Effector memory CD4-positive, alpha-beta T cell (primary cell): ENCODE measurements at places on chromosomes 1 and 21.

- no peak for DNase-seq
These were observed 72.2 kb upstream of the MAN1A2 start for GRCh38 chr1:117295001-117295400.

DNA sequence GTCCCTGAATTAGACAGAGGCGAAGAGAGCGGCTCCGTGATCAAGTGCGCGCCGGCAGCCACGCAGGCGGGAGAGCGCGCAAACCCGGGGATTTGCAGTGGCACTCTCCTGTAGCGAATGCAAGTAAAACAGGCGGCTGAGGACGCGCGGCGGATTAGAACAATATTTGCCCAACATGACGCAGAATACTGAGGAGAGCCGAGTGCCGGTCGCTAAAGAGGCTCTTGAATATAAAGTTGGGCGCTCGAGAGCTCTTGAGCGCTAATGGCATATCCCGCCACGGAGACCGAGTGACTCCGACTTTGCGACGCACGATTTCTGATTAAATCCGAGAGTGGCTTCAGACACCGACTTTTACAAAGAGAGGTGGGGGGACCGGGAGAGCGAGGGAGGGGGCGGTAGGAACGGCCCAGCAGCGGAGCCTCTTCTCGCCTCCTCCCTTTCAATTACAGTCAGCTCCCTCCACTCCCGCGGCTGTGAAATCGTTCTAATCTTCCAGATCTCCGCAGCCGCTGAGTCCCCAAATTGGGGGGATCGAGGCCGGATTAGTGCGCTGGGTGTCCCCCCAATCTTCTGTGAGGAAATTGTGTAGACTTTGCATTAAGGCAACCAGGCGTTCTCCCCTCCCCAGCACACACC, 2.3 kb downstream of the PAX7 start:
- no peak for DNase-seq

GRCh38 chr1:23601968-23602876, 42.9 kb upstream of the ID3 start:
- DNase-seq: no peak

DNA sequence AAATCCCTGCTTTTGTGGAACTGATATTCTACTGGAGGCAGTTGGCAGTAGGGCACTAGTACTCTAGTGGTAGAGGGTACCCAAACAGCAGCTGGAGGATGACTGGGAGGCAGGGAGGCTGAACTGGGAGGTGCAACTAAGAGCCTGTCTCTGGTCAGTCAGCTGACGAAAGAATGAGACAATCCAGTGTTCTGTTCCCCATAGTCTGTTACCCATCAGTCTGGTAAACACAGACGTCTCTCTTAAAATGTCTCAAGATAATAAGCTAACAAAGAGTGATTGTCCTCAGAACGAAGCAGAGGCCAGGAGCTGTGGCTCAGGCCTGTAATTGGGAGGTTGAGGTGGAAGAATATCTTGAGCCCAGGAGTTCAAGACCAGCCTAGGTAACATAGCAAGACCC, 30.4 kb downstream of the TFAP2E start:
- no peak for DNase-seq

GRCh38 chr1:227541796-227542152, 21.6 kb upstream of the ZNF678 start:
- no peak for DNase-seq

GRCh38 chr21:25859235-25859929, 124.6 kb downstream of the GABPA start:
- DNase-seq: no peak

DNA sequence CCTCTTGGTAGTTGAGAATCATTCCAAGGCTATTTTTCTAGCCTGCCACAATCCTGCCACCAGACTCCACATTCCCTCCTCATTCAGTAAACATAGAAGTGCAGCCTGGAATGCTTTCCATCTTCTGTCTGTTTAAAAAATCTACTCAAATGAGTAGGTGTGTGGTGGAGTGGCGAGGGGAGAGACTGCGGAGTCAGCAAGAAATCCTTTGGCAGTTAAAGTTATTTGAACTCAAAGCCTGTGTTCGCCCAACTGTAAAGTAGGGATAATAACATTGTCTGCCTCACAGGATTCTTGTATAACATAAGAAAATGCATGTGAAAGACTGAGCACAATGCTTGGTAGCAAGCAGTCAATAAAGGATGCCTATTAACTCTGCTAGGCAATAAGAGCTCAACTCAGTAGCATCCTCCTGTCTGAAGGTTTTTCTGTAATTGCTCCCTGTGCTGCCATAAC, 22.2 kb upstream of the DPT start:
- no peak for DNase-seq

- DNase-seq: peak; percentile 32
These were observed 9.2 kb upstream of the KCNQ4 start for GRCh38 chr1:40774266-40774998.

- DNase-seq: no peak
These were observed 1.8 kb upstream of the TBX15 start for GRCh38 chr1:118989878-118990378.

GRCh38 chr1:32774950-32775634, 42.1 kb downstream of the YARS1 start:
- DNase-seq: no peak

GRCh38 chr1:43038232-43038935, 79.7 kb upstream of the SLC2A1 start:
- no peak for DNase-seq

- no peak for DNase-seq
These were observed 37.2 kb downstream of the SCCPDH start for GRCh38 chr1:246761396-246761795.

DNA sequence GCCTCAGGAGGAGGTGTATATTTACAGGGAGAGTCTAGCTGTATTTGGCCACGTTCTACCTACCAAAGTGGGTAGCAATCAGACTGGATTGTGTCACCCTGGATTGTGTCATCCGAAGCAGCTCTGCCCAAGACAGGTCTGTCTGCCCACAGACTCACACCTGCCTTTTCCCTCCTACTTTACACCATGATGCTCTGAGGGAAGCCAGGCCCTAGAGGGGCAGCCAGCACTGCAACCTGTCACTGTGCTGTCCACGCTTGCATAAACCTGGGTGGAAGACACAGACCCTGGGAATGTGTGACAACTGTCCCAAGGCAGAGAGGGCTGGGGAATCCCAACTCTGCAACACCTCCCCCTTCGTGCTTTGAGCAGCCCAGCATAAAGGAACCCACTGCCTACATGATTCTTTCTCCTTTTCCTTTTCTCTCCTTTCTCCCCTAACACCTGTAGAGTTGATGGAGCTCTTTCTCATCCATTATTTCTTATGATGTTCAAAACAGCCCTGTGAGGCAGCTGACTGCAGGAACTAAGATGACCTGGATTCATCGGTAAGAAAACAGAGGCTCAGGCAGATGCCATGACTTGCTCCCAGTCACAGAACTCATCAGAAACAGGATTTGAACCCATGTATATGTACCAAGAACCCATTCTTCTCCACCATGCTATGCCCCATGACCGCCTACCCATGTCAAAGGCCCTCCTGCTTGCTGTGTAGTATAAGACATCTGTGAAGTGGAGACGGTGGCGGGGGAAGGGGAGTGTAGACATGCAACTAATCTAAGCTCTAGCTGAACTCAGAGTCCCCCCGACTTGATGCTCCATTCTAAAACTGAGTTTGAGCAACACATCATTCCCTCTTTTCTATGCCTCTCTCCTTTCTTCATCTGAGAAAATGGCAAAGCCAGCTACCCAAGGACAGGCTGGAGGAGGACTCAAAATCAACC, 55.9 kb downstream of the ITPKB start:
- no peak for DNase-seq

DNA sequence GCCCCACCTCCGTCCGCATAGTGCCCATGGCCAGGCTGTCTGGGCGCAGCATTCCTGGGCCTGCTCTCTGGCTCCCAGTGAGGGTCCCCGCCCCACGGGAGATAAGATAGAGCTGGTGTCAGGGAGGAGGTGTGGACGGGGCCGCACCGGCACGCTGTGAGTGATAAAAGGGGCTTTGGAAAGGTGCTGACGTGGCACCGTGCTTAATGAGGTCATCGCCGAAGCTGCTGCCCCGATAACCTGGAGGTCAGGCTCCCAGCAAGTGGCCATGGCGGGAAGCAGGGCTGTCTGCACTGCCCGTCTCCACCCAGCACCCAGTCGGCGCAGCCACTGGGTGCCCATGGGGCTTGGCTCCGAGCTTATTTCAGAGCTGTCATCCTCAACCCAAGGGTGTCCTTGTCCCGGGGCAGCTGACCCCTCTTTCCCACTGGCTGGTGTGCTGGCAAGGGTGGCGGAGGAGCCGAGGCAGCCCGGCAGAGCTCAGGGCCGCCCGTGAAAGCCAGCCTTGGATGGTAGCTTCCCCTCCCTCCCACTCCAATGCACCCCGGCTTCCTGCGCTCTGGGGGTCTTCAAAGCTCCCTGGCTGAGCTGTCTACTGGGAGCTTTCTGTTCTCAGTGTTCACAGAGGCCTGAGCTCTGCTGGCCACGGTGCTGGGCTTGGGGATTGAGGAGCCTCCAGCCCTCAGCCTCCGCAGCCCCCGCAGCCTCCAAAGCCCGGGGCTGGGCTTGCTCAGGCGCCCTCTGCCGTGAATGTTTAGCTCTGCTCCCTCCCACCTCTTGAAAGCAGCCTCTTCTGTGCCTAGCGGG, 105.1 kb upstream of the ARHGEF16 start:
- no peak for DNase-seq

DNA sequence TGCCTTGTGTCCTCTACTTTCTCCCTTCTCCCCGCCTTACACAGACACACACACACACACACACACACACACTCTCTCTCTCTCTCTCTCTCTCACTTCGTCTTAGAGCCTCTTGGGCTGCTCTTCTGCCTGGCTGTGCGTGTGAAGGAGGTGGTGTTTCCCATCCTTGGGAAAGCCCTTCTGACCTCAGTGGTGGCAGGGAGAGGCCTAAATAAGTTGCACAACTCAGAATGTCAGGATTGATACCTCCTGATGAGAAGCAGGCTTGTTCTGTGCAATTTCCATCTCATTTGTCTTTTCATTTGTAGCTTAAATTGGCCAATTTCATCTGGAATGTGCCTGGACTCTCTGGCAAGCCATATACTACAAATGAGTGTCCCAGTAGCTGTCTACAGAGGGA, 25.0 kb downstream of the LRRN2 start:
- no peak for DNase-seq

DNA sequence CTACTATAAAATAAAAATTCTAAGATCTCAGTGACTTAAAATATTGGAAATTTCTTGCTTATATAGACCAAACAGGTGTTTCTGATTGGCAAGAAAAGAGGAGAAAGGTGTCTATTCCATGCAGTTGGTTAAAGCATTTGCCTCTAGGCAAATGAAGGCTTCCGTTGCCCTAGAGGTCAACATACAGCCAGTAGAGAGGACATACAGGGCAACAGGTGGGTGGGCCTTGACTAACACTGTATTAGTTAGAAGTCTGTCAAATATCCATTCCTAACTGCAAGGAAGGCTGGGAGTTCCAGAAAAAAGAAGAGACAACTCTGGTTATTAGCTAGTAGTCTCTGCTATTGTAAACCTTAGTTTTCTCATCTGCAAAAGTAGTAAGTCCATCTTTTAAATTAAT, 43.0 kb downstream of the TNFSF4 start:
- no peak for DNase-seq

- DNase-seq: no peak
These were observed 59.9 kb downstream of the TP53BP2 start for GRCh38 chr1:223785808-223786207.

DNA sequence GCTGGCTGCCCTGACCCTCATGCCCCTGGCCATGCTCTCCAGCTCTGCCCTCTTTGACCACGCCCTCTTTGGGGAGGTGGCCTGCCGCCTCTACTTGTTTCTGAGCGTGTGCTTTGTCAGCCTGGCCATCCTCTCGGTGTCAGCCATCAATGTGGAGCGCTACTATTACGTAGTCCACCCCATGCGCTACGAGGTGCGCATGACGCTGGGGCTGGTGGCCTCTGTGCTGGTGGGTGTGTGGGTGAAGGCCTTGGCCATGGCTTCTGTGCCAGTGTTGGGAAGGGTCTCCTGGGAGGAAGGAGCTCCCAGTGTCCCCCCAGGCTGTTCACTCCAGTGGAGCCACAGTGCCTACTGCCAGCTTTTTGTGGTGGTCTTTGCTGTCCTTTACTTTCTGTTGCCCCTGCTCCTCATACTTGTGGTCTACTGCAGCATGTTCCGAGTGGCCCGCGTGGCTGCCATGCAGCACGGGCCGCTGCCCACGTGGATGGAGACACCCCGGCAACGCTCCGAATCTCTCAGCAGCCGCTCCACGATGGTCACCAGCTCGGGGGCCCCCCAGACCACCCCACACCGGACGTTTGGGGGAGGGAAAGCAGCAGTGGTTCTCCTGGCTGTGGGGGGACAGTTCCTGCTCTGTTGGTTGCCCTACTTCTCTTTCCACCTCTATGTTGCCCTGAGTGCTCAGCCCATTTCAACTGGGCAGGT, 3.8 kb downstream of the GPR61 start:
- DNase-seq: no peak

- DNase-seq: no peak
These were observed 30.2 kb downstream of the RASAL2 start for GRCh38 chr1:178124115-178124514.

DNA sequence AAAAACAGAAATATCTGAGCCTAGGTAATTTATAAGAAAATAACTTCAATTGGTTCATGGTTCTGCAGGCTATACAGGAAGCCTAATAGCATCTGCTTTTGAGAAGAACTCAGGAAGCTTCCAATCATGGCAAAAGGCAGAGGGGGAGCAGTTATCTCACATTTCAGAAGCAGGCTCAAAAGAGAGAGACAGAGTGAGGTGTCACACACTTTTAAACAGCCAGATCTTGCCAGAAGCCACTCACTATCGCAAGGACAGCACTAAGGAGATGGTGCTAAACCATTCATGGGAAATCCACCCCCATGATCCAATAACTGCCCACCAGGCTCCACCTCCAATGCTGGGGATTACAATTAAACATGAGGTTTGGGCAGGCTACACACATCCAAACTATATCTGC, 25.5 kb downstream of the RGS18 start:
- DNase-seq: no peak

GRCh38 chr1:165698761-165699052, 345 bp upstream of the ALDH9A1 start:
- DNase-seq: no peak

- DNase-seq: no peak
These were observed 74.3 kb downstream of the TNFSF18 start for GRCh38 chr1:172976222-172977041.

DNA sequence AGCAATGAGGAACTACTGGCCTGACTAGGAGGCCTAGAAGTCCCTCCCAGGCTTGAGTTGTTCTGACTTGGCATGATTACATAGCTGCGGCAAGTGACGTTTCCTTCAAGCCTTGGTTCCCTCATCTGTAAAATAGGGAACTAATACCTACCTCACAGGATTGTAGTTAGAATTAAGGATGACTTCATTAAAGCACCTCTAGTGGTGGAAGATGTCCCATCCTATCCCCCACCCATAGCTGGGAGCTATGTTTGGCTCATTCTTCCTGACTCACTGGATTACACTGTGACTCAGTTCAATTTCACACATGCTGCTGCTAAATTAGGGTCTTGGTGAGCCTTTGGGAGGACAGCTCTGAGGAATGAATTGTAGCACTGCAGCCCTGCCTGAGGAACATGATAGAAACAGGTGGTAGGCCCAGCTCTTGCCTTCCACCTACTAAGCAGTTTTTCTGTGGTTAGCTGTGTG, 6.0 kb upstream of the SHISA4 start:
- no peak for DNase-seq

DNA sequence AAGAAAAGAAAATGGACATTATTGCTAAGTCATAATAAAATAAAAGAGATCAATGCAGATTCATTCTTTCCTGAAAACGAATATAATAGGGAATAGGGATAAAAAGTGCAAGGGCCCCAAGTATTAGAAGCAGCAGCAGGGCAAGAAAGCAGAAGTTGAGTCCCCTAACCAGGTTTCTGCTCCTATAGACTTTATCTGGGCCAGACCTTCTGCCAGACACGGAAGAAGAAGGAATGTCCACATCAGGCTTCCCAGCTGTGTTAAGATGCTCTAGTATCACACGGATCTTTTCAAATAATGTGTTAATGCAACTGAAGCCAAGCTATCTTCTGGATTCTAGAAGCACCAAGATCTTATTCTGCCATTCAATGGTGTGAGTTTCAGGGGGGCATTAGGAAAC, 26.9 kb downstream of the CD244 start:
- DNase-seq: no peak
